ENCODE measurements at places on chromosomes 2 and 18.

- peak; percentile 82 for DNase-seq
These were observed 119.3 kb upstream of the PKDCC start for GRCh38 chr2:41928526-41928925.

- no peak for DNase-seq
These were observed 32.4 kb upstream of the ATL2 start for GRCh38 chr2:38409156-38410102.

DNA sequence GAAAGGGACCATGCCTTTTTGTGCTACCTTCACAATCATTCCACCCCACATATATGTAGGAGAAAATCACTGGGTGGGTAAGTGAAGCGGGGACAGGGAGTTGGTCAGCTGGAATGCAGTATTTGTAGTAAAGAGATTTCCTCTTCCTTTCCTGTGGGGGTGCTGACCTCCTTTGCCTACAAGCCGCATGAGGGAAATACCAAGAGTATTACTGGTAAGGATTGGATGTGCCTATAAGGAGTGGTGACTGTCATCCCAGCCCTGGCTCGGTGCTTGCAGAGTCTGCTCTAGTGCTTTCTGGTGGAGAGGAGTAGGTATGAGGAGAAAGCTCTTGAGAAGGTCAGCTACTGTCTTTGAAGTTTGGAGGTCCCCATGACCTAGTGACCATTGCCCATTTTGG, 324.6 kb downstream of the HRH4 start:
- DNase-seq, result no peak

DNA sequence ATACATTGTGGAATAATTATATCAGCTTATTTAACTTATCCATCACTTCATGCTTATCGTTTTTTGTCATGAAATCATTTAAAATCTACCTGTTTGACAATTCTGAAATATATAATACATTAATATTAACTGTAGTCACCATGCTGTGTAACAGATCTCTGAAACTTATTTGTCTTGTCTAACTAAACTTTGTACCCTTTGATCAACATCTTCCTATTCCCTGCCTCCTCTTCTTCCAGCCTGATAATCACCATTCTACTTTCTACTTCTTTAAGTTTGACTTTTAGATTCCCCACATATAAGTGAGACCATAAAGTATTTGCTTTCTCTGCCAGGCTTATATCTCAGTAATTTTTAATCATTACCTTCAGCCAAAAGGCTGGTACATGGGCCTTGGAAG, 134.2 kb upstream of the LINC00305 start:
- DNase-seq, result no peak

DNA sequence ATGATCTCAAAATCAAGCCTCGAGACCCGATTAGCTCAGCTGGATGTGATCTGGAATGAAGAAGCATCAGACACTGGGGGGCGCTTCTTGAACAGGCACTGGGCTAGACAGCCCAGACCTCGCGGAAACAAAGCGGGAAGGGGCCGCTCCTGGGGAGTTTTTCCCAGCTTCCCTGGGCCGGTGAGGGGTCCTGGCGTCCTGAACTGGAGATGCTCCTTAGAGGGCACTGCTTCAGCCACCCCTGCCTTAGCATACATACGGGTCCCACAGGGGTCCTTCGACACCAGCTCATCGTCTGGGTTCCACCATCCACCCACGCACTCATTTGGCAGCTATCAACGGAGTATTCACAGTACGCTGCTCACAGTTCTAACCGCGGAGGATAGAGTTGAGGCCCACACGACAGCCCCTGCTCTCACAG, 146.7 kb downstream of the TSN start:
- DNase-seq, result no peak

DNA sequence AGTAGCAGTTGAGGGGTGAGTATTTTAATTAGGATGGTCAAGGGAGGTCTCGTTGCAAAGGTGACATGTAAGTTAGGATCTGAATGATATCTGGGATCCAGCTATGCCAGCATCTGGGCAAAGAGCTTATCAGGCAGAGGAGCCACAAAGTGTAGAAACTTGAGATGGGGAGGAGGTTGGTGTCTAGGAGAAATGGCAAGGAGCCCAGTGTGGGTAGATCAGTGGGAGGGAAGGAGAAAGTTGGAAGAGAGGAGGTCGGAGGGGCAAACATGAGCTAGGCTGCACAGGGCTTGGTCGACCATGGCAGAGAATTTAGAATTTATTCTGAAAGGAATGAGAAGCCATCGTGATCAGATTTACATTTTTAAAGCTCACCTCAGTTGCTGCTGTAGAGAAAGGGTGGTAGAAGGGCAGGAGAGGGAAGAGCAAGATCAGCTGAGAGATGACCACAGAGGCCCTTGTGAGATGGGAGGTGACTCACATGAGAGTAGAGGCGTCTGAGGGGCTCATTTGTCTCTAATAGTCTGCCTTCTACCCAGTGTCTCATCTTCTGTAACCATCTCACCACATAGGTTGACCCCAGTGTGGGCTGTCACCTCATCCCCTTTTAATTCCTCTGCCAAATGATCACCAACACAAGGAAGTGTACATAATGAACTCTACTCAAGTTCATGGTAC, 170.0 kb downstream of the ETAA1 start:
- no peak for DNase-seq

DNA sequence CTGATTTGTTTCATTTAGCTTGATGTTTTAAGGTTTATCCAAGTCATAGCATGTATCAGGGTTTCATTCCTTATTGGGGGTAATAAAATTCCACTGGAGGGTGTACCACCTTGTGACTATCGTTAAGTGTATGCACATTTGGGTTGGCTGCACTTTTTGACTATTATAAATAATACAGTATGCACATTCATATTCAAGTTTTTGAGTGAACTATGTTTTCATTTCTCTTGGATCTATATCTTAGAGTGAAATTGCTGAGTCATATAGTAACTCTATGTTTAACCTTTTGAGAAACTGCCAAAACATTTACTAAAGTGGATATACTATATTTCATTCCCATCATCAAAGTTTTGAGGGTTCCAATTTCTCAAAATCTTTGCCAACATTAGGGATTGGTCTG, 952.7 kb downstream of the TDRD15 start:
- peak; percentile 4 for DNase-seq

- DNase-seq, result peak; percentile 52
These were observed 61.6 kb downstream of the ST3GAL5 start for GRCh38 chr2:85826990-85827878.
